ENCODE measurements at places on chromosomes 3 and 15.
A peak's percentile ranks its signal among the peaks of the same experiment; 100 is the strongest.

GRCh38 chr3:52405066-52405465 lies 39.8 kb downstream of the SEMA3G start:
- DNase-seq: no peak

GRCh38 chr3:55362210-55362960 lies 124.7 kb downstream of the WNT5A start:
- no peak for DNase-seq

- DNase-seq: no peak
Measured at GRCh38 chr3:24682141-24682547, 187.5 kb upstream of the THRB start.

DNA sequence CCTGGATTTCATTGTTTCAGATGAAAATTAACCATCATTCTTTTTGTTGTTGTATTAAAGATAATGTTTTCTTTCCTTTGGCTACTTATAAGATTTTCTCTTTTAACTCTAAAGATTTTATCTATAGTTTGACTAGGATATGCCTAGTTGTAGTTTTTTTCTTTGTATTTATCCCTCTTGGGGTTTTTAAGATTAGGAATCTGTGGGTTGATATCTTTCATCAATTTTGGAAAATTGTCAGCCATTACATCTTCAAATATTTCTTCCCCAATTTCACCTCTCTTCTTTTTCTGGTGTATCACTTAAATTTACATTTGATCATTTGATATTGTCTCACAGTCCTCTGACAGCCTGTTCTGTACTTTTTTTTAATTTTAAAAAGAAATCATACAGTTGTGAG lies 32.5 kb upstream of the LIMD1 start:
- DNase-seq: no peak

GRCh38 chr3:32340611-32341365 lies 50.9 kb upstream of the CMTM7 start:
- DNase-seq: peak; percentile 81

DNA sequence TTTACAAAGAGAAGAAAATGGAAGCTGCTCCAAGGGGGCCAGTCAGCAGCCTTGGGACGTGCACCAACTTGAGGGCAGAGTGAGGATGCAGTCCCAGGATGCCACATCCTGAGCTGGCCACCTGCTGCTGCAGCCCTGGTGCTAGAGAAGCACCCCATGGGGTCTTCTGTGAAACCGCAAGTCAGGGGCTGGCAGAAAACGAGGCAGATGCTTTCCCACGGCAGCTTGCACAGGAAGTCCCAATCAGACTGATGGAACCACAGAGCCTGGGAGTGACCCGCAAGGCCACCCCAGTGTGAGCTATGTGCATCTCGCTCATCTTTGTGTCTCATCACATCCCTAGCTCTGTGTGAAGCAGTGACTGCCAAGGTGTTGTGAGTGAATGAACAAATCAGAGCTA lies 76.5 kb downstream of the NUP210 start:
- no peak for DNase-seq

DNA sequence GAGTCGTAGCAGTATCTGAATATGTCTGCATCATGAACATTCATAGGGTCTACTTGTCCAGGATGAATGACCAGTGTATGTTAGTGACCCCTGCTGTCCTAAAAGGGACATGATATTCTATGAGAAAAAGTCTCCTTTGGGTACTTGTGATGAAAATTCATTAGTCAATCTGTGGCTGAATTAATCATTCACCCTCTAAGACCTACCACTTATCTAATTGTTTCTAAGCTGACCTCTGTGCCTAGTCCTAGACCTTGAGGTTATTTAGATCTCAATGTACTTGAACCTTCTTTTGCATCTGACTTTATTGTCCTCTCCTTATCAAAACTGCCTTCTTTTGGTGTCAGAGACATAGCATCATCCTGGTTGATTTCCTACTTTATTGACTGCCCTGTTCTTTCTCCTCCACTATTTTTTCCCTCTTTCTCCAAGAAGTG lies 799.3 kb downstream of the DIPK2A start:
- no peak for DNase-seq

DNA sequence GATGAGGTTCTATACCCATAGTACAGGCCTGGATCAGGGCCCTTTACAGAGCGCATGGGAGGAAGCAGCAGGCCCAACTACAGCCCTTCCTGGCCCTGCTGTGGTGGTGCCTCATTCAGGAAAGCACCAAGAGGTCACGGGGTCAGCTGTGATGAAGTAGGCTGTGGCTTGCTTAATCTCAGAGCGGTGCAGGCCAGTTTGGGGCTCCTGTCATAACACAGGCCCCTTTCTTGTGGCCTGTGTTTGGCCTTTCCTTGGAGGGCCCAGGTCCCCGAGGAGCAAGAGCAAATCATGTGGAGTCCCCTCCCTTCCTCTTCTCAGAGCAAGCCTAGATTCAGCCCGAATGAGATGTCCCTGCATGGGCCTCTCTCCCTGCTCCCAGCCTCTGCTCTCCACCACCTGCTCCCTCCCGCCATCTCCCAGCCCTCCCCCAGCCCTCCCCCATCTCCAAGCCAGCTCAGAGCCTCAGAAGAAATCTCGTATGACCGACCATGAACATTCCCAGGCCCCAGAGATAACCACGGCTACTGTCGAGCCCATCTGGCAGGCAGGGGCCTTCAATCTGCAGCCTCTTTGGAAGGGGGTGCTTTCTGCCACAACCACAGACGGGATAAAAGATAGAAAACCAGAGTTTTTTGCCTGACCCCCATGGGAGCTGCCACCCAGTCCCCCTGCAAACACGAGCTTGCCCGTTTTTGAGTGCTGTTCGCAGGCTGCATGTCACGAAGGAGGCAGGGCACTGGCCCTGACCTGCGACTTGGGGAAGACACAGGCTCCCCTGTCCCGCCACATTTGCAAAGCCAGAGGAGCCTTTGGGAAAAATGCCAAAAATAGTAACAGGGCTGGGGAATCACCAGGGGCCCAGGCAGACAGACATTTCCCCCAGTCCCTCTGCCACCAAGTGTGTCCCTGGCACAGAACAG lies 32.3 kb upstream of the DUSP7 start:
- DNase-seq: no peak

DNA sequence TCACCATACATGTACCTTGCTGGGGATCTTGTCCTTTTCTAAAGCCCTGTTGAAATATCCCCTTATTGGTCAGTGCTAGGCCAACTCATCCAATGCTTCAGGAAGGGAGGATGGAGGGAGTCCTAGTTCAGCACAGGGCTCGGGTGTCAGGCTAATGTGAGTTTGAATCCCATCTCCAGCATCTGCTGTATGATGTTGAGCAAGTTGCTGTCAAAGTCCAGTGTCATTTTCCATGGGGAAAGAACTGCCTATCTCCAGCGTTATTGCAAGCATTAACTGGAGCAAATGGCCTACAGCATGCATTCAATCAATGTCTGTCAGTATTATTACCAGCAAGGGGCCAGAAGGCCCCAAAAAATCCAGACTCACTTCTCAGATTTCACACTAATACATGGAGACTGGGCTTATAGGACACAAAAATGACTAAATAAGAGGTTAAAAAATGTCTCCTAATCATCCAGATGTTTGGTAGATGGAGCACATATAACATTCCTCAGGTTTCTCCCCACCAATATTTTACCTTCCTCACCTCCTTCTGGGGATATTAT lies 40.8 kb downstream of the SRGAP3 start:
- DNase-seq: no peak

DNA sequence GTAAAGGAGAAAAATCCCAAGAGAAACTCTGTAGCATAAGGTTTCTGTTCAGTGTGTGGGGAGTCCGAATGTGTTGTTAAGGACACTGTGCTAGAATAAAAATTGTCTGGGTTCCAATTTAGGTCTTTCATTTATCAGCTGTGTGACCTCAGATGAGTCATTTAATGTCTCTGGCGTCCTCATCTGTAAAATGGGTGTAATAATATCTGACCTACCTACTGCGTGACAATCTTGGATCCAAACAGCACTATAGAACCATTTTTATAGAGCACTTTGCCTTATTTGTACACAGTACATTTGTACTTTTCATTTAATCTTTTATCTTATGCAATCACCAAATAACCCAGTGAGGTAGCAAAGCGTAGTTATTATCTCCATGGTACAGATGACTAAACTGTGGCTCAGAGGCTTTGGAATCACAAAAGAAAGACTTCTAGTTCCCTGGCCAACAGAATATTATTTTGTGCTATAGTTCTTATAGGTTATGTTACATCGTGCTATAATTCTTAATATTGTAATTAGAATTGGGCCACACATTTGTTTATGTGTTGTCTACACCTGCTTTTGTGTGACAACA lies 46.6 kb upstream of the TNIK start:
- no peak for DNase-seq

- no peak for DNase-seq
Measured at GRCh38 chr3:15086263-15086662, 12.7 kb downstream of the RBSN start.

DNA sequence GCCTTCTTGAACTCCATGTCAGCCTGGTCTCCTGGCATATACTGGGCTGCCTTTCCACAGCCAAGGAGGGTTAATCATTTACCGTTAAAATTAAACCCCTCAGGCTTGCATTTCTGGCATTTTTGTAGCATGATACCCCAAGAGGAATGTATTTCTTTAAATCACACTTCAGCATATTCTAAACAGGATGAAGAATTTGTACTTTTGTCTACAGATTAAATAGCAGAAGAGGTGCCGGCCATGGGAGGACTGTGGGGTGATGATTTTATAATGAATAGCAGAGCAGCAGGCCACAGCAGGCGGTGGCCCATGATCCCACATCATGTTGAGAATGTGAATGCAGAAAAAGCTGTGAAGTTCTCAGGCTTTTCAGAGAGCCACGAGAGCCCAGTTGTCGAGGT lies 90.2 kb downstream of the ARNT2 start:
- DNase-seq: no peak

DNA sequence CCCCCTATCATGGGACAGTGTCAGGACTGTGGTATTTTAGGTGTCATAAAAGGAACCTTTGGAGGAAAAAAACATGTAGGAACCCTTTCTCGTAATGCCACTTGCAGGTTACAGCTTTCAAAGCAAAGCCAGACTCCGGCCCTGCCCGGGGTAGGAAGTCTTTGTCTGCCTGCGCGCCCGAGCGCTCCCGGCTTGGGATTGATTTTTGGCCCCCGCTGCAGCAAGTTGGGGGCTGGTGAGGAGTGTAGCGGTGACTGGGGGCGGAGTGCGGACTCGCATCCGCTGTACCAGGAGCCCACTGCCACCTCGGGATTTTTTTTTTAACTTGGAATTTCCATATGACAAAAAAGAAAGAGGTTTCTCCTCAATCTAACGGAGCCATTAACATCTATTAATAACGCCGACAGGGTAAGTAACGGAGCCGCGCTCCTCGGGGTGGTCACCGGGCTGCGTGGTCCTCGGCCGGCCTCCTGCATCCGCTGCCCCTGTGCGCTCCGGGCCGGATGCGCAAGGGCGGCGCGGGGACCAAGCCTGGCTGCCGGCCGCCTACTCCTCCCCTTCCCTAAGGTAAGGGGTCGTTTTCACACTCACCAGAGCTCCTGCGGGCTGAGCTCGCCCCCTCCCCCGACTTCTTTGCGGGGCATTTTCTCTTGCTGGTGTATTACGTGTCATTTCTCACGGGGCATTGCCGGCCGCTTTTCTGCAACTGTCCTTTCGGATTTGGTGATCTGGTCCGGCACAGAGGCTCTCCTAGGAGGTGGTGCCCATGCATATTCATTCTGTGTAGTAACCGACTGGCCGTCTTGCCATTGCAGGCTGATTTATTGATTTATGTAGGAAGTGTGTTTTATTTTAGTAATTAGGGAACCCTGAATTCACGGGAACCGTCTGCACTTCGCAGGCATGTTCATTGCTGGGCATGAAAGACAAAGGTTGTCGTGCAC lies 219.8 kb upstream of the TOPAZ1 start:
- no peak for DNase-seq

DNA sequence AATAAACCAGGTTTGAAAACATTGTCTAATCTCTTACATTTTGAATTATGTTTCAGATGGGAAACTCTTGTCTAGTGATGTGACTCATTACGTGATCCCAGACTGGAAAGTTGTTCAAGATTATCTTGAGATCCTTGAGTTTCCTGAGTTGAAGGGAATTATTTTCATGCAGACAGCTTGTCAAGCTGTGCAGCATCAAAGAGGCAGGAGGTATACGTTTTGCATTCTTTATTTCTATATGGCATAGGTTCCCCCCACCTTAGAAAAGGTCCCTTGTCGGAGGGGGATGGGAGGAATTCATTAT lies 1.5 kb downstream of the DIS3L start:
- peak; percentile 52 for DNase-seq

GRCh38 chr15:93135459-93135858 lies 46.4 kb upstream of the RGMA start:
- DNase-seq: no peak

GRCh38 chr15:99554880-99555488 lies 10.8 kb upstream of the MEF2A start:
- DNase-seq: no peak

DNA sequence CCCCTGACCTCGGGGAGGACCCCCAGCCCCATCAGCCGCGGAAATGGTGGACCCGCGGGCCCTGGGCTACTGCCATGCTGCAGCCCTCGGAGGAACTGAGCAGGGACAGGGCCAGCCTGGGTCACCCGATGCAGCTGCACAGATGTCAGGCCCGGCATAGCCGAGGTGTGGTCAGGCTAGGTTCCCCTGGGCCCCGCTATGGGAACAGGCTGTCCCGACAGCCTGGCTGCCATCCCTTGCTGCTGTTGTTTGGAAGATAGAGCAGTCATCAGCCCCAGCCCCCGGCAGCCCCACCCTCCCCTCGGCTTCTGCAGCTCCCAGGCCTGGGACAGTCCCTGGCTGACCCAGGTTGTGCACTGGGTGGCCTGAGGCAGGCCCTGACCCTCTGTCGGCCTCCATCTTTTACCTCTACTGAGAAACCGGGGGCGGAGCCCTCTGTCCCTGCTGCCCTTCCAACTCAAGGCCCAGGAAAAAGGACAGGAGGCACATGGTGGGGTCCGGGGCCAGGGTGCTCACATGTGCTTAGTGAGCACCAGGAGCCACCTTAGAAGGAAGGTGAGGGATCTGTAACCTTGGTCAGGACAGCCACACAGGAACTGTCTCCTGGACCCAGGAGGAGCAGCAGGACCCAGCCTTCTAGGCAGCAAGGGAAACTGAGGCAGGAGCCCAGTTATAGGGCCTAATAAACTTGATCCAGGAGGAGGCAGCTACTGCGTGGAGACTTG lies 31.5 kb upstream of the FBLN2 start:
- no peak for DNase-seq

DNA sequence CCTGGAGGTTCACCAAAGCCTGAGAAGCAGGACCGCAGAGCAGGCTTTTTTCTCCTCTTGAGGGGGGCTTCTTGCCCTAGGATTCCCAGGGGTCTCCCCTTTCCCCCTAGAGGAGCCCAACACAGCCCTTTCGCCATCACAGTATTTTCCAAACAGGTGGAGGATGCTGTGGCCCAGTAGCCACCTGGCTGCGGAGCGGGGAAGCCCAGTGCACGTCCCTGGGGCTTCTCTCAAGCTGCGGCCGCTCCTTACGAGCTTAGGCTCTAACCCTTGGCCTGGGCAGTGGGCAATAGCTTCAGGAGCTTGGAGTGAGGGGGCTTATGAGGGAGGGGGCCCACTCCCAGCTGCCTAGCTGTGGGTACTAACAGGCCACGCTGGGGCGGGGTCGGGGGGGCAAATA lies 11.6 kb upstream of the DLL4 start:
- DNase-seq: no peak

- DNase-seq: no peak
Measured at GRCh38 chr3:49721896-49722781, 1.6 kb downstream of the GMPPB start.

GRCh38 chr15:74402873-74403587 lies 30.7 kb downstream of the SEMA7A start:
- DNase-seq: no peak

Data from NCI-H526 treated with DMSO at 0.1 percent for 48 hours (cell line).